ENCODE measurements at places on chromosomes 3 and 15. TPM values are rescaled to one million over a fixed set of nuclear protein-coding genes. Genes with fewer than 3 reads are reported as not detected.

Gene ZIC4
- total RNA-seq = not detected

Gene COPS2
- 66.3 TPM for total RNA-seq

Gene TICRR
- 4.7 TPM for total RNA-seq

Gene C3orf49
- total RNA-seq = not detected

Gene KIF7
- total RNA-seq = 4.2 TPM

Gene VIPR1
- total RNA-seq = not detected

Gene BNC1
- 1.1 TPM for total RNA-seq

Gene LAMB2
- total RNA-seq = 180 TPM

Gene NME9
- total RNA-seq = under 0.01 TPM

Gene PRICKLE2
- 12.0 TPM for total RNA-seq

Gene HHLA2
- not detected for total RNA-seq

Gene INSYN1
- total RNA-seq = 8.9 TPM

Gene EIF4E3
- 3.3 TPM for total RNA-seq

Gene CELSR3
- 1.1 TPM for total RNA-seq

Gene REC114
- not detected for total RNA-seq
